ENCODE measurements at places on chromosomes 2 and 18. TPM values are rescaled to one million over a fixed set of nuclear protein-coding genes. Genes with fewer than 3 reads are reported as not detected.

DNA sequence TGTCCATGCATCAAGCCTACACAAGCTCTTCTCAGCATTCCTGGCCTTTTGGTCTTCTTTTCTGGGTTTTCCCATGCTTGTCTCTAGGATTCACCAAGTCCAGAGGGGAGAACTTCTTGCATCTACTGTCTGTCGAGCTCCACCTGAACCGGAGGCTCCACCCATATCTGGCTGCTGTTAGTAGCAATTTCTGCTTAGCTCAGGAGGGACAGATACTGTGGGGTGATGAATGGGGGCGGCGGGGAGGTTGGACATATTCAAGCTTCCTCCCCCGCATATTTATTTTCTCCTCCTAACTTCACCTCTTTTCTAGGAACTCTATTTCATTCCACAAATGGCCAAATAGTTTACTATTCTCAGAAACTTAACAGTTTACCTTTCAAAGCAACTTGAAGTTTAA is 163.5 kb downstream of the PTH2R start:
- H3K27me3 ChIP-seq = no peaks in the 10 kb centered on the region
- DNase-seq = no peak
- no peaks in the 10 kb centered on the region for H3K4me1 ChIP-seq
- no peak overlapping the region for H3K27ac ChIP-seq
- no peaks in the 10 kb centered on the region for H3K36me3 ChIP-seq

GLI2 gene
- not detected for polyA plus RNA-seq

DNA sequence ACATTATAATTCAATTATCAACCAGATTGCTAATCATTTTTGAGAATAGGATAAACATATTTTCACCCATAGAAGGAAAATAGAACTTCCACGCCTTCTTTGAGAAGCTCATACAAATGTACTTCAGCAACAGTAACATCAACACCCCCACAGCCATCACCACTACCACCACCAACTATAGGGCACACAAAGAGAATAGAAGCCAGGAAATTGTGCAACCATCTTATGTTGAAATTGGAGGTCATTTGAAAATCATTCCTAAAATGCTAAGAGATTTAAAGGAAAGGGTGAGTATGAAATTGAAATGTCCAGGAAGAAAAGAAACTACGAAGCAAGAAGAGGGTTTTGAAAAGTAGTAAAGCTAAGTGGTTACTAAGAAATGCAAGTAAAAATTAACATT is 563.4 kb downstream of the ZNF804A start:
- H3K36me3 ChIP-seq = no peaks in the 10 kb centered on the region
- H3K4me1 ChIP-seq = no peaks in the 10 kb centered on the region
- H3K27ac ChIP-seq = no peak overlapping the region
- no peak for DNase-seq
- no peaks in the 10 kb centered on the region for H3K27me3 ChIP-seq

GRCh38 chr2:25749676-25750075 is 76.3 kb upstream of the DTNB start:
- no peak for DNase-seq
- peaks cover 37% of the 10 kb centered on the region for H3K36me3 ChIP-seq
- no peak overlapping the region for H3K4me3 ChIP-seq
- H3K27me3 ChIP-seq = no peaks in the 10 kb centered on the region
- H3K4me1 ChIP-seq = no peaks in the 10 kb centered on the region

GRCh38 chr2:164717000-164717803 is 95.9 kb upstream of the GRB14 start:
- no peaks in the 10 kb centered on the region for H3K27me3 ChIP-seq
- H3K36me3 ChIP-seq = no peaks in the 10 kb centered on the region
- no peaks in the 10 kb centered on the region for H3K4me1 ChIP-seq
- no peak overlapping the region for H3K27ac ChIP-seq
- DNase-seq = no peak

GRCh38 chr2:70806013-70806412 is 14.4 kb downstream of the CLEC4F start:
- no peaks in the 10 kb centered on the region for H3K36me3 ChIP-seq
- H3K4me3 ChIP-seq = no peak overlapping the region
- no peak overlapping the region for H3K27ac ChIP-seq
- H3K27me3 ChIP-seq = no peaks in the 10 kb centered on the region
- no peak for DNase-seq

DNA sequence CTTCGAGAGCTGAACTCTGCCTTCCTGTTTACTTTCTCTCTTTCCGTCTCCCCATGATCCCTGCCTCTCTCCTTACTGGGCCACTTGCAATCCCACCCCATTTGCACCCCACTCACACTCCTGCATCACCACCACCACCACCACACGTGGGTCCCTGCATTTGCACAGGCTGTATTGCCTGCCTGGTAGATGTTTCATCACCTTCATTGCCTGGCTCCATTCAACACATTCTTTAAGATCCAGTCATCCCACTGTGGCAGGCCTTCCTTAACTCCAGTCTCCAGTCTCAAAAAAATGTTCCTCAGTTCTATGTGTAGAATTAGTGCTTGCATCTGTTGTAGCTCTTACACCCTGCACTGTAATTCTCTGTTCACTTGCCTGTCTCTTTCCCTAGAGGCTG is 13.9 kb downstream of the NOSTRIN start:
- no peak for DNase-seq
- H3K4me3 ChIP-seq = no peak overlapping the region
- no peaks in the 10 kb centered on the region for H3K4me1 ChIP-seq
- H3K36me3 ChIP-seq = no peaks in the 10 kb centered on the region
- H3K27me3 ChIP-seq = no peaks in the 10 kb centered on the region

GRCh38 chr2:166179201-166179600 is 51.4 kb upstream of the SCN1A start:
- no peak overlapping the region for H3K27ac ChIP-seq
- H3K27me3 ChIP-seq = no peaks in the 10 kb centered on the region
- no peak for DNase-seq
- H3K4me3 ChIP-seq = no peak overlapping the region
- no peaks in the 10 kb centered on the region for H3K4me1 ChIP-seq

- peaks cover 56% of the 10 kb centered on the region for H3K4me1 ChIP-seq
- H3K27me3 ChIP-seq = peaks cover 52% of the 10 kb centered on the region
- H3K27ac ChIP-seq = no peak overlapping the region
Observed at GRCh38 chr2:170822290-170823087, 5.8 kb downstream of the GAD1 start.

DNA sequence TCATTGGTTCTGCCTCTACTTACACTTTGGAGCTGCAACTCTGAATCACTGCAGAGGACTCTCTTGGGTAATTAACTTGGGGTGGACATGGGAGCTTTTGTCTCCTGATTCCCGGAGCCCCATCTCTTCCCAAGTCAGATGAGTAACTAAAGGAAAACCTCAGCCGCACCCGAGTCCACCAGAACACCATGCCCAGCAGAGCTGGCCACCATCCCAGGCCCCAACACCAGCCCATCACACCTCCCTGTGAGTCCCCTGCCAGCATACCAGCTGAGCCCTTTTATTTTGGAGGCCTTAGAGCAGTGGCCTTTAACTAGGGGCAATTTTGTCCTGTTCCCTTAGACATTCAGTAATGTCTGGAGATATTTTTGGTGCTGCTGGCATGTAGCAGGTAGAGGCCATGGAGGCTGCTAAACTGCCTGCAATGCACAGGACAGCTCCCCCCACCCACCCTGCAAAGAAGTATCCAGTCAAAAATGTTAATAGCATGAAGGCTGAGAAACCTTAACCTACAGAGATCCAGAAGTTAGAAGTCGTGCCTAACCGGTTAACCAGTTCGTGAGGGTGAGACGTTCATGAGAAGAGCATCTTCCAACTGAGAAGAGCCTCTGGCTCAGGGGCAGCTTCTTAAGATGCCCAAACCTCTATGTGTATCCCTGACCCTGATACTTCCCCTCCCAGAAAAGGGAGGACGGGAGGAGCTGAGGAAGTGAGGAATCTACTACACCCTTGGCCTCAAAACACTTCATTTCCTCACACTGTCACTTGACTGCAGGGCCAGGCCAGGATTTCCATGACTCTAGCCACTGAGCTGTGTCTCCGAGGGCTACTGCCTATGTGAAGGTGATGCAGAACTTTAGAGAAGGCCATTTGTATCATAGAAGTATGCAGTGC is 139.9 kb upstream of the EPAS1 start:
- H3K27me3 ChIP-seq = no peaks in the 10 kb centered on the region
- DNase-seq = no peak
- H3K4me1 ChIP-seq = no peaks in the 10 kb centered on the region

GRCh38 chr2:99150706-99151105 is 4.0 kb downstream of the TSGA10 start:
- no peak for DNase-seq
- H3K4me1 ChIP-seq = peaks cover 15% of the 10 kb centered on the region
- H3K36me3 ChIP-seq = no peaks in the 10 kb centered on the region
- no peaks in the 10 kb centered on the region for H3K27me3 ChIP-seq
- no peak overlapping the region for H3K4me3 ChIP-seq

- no peak for DNase-seq
- H3K27ac ChIP-seq = no peak overlapping the region
- H3K27me3 ChIP-seq = no peaks in the 10 kb centered on the region
- no peaks in the 10 kb centered on the region for H3K36me3 ChIP-seq
Observed at GRCh38 chr2:67217398-67217797, 179.7 kb upstream of the ETAA1 start.

All from CD8-positive, alpha-beta memory T cell (primary cell).